ENCODE measurements at places on chromosomes 2 and 18. TPM values are rescaled to one million over a fixed set of nuclear protein-coding genes. Genes with fewer than 3 reads are reported as not detected.

DNA sequence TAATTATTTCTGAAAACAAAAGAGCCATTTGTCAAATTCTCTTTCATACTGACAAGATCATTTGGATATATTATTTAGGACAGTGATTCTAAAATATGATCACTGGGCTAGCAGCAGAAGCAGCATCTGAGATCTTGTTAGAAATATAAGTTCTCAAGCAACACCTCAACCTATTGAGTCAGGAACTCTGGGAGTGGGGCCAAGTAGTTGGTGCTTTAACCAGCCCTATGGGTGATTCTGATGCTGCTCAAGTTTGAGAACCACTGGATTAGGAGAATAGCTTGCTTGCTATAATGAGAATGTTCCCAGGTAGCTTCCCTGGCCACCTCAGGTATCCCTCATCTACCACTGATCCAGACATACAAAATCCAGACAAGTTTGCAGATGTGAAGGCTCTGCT is 466.9 kb upstream of the CELF4 start:
- DNase-seq, result no peak

DNA sequence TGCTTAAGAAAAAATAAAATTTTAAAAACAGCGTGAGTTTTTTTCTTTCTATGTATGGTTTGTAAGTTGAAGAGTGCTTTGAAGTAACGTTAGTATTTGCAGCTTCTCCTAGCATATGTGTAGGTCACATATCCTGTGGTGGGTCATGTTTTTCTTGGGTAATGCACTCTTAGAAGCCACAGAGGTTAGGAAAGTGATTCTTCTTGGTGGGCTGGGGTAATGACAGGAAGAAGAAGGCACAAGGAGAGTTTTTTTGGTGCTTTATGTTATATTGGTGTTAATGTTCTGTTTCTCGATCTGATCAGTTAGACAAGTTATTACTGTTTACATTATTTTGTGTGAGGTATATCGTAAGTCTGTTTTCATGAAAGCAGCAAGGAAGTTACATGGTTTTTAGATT is 109.0 kb downstream of the ICA1L start:
- DNase-seq, result no peak

The SAG gene
- not detected for total RNA-seq

DNA sequence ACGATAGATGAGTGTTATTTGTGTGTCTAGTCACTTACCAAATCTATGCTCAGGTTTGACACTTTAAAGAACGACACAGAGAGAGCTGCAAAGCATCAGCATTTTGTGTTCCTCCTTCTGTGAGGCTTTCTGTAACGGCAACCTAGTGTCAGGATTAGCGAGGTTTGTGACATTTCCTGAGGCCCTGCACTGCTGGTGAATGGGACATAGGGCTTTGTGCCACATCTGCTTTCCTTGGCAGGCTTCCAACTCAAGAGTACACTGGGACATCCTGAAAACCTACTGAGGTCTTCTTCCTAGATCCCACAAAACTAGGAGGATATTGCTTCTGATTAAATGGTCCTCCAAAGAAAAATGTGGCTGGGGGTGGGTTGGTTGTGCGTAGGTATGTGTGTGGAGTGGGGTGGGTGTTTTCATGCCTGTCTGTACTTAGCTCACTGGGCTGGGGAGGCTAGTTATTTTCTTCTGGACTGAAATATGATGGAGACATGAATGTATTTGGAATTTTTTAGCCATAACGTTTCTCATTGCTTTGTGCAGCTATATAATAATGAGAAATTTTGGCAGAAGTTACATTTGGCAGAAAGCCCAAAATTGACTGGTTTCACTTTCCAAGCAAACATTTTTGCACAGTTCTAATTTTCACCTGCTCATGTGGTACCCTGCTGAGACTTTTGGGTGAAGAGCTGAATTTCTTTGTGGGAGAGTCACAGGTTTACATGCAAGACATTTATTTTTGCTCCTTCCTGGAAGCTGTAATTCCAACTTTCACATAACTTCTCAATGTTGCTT is 308.4 kb downstream of the XIRP2 start:
- no peak for DNase-seq

The MDH1B gene
- total RNA-seq, result 3.6 TPM

DNA sequence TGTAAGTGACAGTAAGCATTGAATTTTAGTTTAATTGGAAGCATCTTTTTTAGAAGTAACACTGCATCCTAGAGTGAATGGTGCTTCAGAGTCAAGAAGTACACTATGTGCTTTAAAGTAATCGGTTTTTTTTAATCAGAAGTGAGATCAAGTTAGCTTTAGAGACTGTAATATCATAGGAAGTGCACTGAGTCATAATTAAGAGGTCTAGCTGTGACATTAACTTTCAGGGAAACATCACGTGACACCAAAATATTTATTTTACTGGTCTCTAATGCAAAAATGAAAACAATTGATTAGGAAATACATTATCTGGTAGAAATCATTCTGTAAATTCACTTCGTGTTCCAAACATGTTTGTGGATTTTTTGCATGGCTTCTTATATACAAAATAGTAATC is 55.3 kb upstream of the KYNU start:
- DNase-seq, result no peak

DNA sequence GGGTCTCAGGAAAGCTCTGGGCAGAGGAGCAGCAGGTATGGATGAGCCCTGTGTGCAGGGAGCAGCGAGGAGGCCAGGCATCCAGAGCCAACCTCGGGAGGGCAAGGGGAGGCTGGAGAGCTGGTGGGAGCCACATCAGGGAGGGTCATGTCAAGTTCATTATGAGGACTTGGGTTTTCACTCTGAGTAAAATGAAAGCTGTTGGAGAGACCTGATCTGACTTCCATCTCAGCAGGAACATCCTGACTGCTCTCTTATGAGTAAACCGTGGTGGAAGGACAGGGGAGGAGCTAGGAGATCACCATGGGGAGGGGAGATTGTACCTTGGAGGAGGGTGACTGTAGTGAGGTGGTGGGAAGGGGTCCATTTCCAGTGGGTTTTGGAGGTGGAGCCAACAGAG is 209.8 kb downstream of the LDLRAD4 start:
- DNase-seq, result no peak

GRCh38 chr2:200787351-200788120 is 24.2 kb upstream of the BZW1 start:
- DNase-seq, result no peak

DNA sequence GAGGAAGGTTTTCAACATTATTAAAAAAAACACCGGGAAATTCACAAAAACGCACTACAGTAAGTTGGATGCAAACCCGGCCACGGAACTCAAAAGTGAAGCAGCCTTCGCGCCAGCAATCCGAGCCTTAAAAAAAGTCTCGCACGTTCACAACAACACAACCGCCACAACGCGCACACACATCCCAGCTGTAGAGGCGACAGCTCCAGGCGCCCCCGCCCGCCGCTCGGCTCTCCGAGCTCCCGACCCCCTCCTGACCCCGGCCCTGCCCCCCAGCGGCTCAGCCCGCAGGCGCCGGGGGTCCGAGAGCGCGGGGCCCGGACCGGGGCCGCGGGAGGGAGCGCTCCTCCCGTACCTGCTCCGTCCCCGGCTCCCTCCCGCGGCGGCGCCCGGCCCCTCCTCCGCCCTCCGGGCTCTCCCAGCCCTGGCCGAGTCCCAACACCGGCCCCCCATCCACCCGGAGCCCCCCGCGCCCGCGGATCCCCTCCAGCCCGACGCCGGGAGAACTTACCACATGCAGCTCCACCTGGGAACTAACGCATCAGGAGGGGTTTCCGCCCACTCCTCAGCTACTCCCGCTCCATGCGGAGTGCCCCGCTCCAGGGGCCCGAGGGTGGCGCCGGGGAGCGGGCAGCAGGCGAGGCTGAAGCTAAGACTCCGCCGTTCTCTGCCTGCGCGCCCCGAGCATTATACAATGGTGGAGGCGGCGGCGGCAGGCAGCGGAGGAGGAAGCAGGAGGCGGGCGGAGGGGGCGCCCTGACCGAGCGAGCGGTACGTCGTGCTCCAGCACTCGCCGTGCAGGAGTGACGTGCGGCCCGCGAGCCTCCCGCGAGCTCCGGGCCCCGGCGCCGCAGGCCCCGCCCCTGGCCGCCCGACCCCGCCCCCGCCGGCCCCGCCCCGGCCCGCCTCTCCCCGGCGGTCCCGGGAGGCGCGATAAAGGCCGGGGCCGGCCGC is at the start of gene SERTAD2:
SERTAD2 (minus strand) TSS at position 805 of the 954 bp plus-strand sequence. CDS start 17,042 bp downstream, outside the sequence.
- peak; percentile 75 for DNase-seq

- no peak for DNase-seq
Measured at GRCh38 chr2:176284461-176285049, 15.3 kb downstream of the MTX2 start.

GRCh38 chr2:620471-621302 is 56.5 kb downstream of the TMEM18 start:
- DNase-seq, result no peak

GRCh38 chr18:63848159-63848558 is 39.3 kb upstream of the SERPINB2 start:
- no peak for DNase-seq
